ENCODE measurements at places on chromosomes 1 and 21. TPM values are rescaled to one million over a fixed set of nuclear protein-coding genes. Genes with fewer than 3 reads are reported as not detected.
A peak's percentile ranks its signal among the peaks of the same experiment; 100 is the strongest.

GRCh38 chr1:35499231-35499630 lies 58.0 kb downstream of the KIAA0319L start:
- no peak for DNase-seq

- DNase-seq: no peak
Observed at GRCh38 chr1:198597690-198598430, 41.0 kb upstream of the PTPRC start.

DNA sequence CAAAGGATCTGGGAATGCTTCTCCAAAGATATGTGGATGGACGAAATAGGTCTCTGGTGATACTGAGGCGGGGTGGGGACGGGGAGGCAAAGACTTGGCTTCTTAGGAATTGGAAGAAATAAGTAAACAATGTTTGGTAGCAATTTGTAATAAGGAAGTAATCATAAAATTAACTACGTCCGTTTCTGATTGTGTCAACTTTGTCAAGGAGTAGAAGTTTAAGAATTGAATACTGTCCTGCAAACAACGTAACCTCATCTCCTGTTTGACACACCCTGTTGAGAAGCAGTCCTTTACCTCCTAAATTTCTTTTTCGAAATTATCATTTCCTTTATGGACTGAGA lies 471 bp downstream of the POLR3C start:
- DNase-seq: no peak

- no peak for DNase-seq
Observed at GRCh38 chr21:26105819-26106218, 64.8 kb downstream of the APP start.

GRCh38 chr1:154154534-154155191 lies at the start of gene NUP210L:
Gene NUP210L (minus strand): TSS chr1:154155073.
- DNase-seq: peak; percentile 80

DNA sequence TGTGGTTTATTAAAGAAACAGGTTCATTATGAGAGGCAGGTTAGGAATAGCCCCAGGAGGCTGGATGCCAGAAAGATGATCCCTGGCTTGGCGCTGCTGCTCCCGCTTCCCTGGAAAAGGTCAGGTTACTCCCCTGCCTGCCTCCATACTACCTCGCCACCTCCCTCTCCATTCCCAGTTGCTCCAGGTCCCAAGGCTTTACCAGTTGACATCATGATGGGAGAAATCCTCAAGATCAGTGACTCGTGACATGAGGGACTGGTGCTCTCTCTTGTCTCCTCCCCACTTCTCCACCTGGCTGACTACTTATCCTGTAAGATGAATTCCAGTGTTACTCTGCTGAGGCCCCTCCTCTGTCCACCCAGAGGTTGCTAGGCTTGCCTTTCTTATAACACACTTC lies 19.7 kb downstream of the VASH2 start:
- no peak for DNase-seq

The CIART gene
- total RNA-seq: 9.5 TPM

Measured in upper lobe of left lung (tissue), 6 donors.